Right lobe of liver (tissue), 6 donors: ENCODE measurements at places on chromosomes 16 and 17. TPM values are rescaled to one million over a fixed set of nuclear protein-coding genes. Genes with fewer than 3 reads are reported as not detected.

Gene TBC1D3G
- not detected for total RNA-seq

Gene HSPB9
- total RNA-seq: 0.97 TPM

Gene DOC2A
- 0.16 TPM for total RNA-seq

Gene DLX4
- not detected for total RNA-seq

Gene PROCA1
- total RNA-seq: 0.18 TPM

Gene USP6
- not detected for total RNA-seq

Gene KCNJ12
- 0.25 TPM for total RNA-seq

Gene APOH
- total RNA-seq: 6,444 TPM

Gene KRTAP9-8
- not detected for total RNA-seq

Gene CDH5
- 24.6 TPM for total RNA-seq

Gene C16orf86
- total RNA-seq: 1.4 TPM

Gene CASKIN1
- total RNA-seq: not detected

Gene ASPHD1
- total RNA-seq: not detected

Gene MGAT5B
- total RNA-seq: not detected

Gene JPH3
- total RNA-seq: not detected

Gene ABCC11
- total RNA-seq: 2.5 TPM

Gene COPZ2
- 24.2 TPM for total RNA-seq

Gene CBX2
- total RNA-seq: 1.6 TPM

Gene CLDN7
- total RNA-seq: 17.4 TPM

Gene OR2C1
- total RNA-seq: not detected

Gene PRSS27
- 0.67 TPM for total RNA-seq

Gene KRTAP4-4
- not detected for total RNA-seq

Gene C17orf78
- total RNA-seq: not detected

Gene PRPSAP1
- 55.6 TPM for total RNA-seq

Gene HOXB2
- 1.4 TPM for total RNA-seq

Gene KRT17
- not detected for total RNA-seq

Gene CSHL1
- not detected for total RNA-seq

Gene FBRS
- total RNA-seq: 21.4 TPM

Gene C16orf54
- 0.78 TPM for total RNA-seq

Gene XYLT2
- total RNA-seq: 8.2 TPM

Gene SPATA32
- total RNA-seq: not detected

Gene PRAC1
- not detected for total RNA-seq

Gene SLC22A31
- total RNA-seq: not detected
